ENCODE measurements at places on chromosomes 1 and 21. TPM values are rescaled to one million over a fixed set of nuclear protein-coding genes. Genes with fewer than 3 reads are reported as not detected.

GRCh38 chr21:45998276-45998701 lies 16.7 kb downstream of the COL6A1 start:
- no peak overlapping the region for H3K27ac ChIP-seq
- H3K27me3 ChIP-seq: no peaks in the 10 kb centered on the region
- no peak for DNase-seq
- H3K4me3 ChIP-seq: no peak overlapping the region

GRCh38 chr1:36570478-36571060 lies 87.9 kb upstream of the CSF3R start:
- no peak overlapping the region for H3K27ac ChIP-seq
- no peaks in the 10 kb centered on the region for H3K36me3 ChIP-seq
- no peak for DNase-seq

DNA sequence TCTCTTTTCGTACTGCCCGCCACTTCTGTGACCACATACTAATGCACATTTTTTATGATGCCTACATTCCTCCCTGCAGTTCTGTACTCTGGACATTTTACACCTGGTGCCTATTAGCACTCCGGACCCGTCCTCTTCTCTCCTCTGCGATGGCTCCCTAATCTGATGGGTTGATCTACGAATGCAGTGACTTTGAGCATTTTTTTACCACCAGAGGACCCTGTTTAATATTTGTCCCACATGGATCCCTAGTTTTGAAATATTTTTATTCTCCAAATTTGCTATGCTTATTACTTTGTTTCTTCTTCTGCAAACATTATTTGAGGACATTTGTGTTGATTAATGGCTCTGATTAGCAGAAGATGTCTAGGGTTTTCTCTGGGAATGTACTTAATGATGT lies 5.2 kb downstream of the PPFIA4 start:
- no peaks in the 10 kb centered on the region for H3K36me3 ChIP-seq
- H3K4me1 ChIP-seq: peaks cover 21% of the 10 kb centered on the region
- no peak overlapping the region for H3K4me3 ChIP-seq
- no peak for DNase-seq

- no peak for DNase-seq
- H3K4me3 ChIP-seq: no peak overlapping the region
- no peaks in the 10 kb centered on the region for H3K36me3 ChIP-seq
- H3K4me1 ChIP-seq: peaks cover 15% of the 10 kb centered on the region
- no peak overlapping the region for H3K27ac ChIP-seq
Measured at GRCh38 chr1:11704691-11705475, 13.4 kb downstream of the DRAXIN start.

GRCh38 chr1:152917794-152918193 lies 9.4 kb downstream of the IVL start:
- H3K4me3 ChIP-seq: no peak overlapping the region
- no peaks in the 10 kb centered on the region for H3K36me3 ChIP-seq
- H3K4me1 ChIP-seq: no peaks in the 10 kb centered on the region
- H3K27me3 ChIP-seq: no peaks in the 10 kb centered on the region
- no peak overlapping the region for H3K27ac ChIP-seq
- peak; percentile 11 for DNase-seq

GRCh38 chr1:97071173-97071572 lies 349.6 kb downstream of the PTBP2 start:
- H3K4me3 ChIP-seq: no peak overlapping the region
- peaks cover 10% of the 10 kb centered on the region for H3K4me1 ChIP-seq
- H3K27ac ChIP-seq: no peak overlapping the region

GRCh38 chr1:15687446-15687845 lies 3.3 kb downstream of the PLEKHM2 start:
- peaks cover 9% of the 10 kb centered on the region for H3K4me1 ChIP-seq
- H3K27ac ChIP-seq: no peak overlapping the region
- no peak for DNase-seq
- no peaks in the 10 kb centered on the region for H3K27me3 ChIP-seq
- H3K4me3 ChIP-seq: no peak overlapping the region
- peaks cover 5% of the 10 kb centered on the region for H3K36me3 ChIP-seq

DNA sequence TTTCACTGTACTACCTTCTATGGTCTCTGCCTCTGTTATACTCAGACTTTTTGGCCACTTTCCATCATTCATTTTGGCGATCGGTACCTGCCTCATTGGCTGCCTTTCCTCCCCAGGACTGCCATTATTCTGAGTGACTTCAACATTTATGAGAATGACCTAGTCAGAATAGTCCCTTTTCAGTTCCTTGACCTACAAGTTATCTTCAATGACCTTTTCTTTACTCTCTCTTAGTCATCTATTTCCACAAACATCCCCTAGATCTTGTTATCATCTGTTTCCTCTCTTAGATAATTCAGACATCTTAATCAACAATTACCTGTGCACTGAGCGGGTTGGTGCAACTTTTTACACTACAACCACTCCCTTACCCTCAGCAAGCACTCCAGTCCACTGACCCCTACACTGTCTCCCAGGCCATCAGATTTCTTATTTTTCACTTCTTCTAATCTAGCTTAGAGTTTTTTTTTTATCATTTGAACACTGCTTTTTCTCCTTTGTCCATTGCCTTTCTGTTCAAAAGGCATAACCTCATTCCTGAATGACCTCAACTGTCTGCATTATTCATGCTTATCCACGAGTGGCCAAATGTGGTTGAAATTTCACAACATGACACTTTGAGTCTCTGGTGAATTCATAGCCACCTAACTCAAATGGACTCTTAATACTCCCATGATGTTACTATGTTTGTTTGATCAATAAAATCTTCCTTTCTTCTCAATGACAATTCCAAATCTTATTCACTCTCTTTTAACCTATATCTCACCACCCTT lies 112.7 kb downstream of the HMCN1 start:
- no peaks in the 10 kb centered on the region for H3K36me3 ChIP-seq

- no peak overlapping the region for H3K27ac ChIP-seq
- DNase-seq: no peak
- H3K27me3 ChIP-seq: 0 out of 2 replicates have a peak, but pooled peaks cover 3% of the 10 kb centered on the region
Measured at GRCh38 chr1:18319099-18319498, 161.6 kb upstream of the KLHDC7A start.

GRCh38 chr1:41874151-41874719 lies 44.5 kb downstream of the HIVEP3 start:
- H3K4me3 ChIP-seq: no peak overlapping the region
- H3K27me3 ChIP-seq: no peaks in the 10 kb centered on the region
- peaks cover 14% of the 10 kb centered on the region for H3K4me1 ChIP-seq
- DNase-seq: no peak
- H3K27ac ChIP-seq: no peak overlapping the region

DNA sequence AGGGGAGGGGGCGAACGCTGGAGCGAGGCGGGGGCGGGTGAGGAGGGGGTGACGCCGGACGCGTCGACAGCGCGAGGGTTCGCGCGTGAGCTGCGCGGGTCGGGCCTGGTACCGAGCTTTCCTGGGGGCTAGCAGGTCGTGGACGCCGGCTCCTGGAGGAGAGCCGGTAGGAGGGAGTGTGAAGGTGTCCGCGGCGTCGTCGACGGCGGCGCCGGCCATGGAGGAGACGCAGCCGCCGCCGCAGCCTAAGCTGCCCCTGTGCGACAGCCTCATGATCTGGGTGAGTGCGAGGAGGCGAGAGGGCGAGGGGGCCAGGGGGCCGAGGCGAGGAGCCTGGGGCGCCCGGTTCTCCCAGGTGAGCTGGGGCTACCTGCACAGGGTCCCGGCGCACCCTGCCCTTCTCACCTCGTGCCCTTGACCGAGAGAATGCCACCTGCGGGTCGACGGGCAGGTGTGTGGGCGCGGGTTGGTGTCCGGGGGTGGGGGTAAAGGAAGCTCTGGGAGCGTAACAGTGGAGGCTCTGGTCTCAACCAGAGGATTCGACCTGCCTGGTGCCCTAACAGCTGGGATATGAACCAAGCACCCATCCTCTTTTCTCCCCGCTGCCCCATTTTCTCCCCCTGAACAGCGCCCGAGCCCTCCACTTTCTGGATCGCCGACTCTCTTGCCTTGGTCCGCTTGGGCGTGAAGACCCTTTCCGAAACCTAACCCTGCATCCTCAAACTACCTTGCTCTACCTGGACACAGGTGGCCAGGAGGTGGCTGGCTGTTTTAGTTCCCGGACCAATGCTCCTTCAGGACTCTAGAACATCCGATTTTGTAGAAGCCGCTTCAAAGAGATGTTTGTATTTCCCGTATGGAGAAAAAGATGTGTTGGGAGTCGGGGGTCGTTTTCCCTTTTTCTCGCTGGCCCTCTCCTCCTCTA lies at the start of gene HOOK1:
HOOK1 (plus strand) TSS at position 49 of the 925 bp plus-strand sequence; CDS start at position 218, 169 bp downstream.
- DNase-seq: no peak
- no peak within 1 kb of the TSS for H3K27ac ChIP-seq
- no peaks in the 10 kb centered on the region for H3K36me3 ChIP-seq
- no peak within 1 kb of the TSS for H3K4me3 ChIP-seq
- H3K27me3 ChIP-seq: no peaks in the 10 kb centered on the region

DNA sequence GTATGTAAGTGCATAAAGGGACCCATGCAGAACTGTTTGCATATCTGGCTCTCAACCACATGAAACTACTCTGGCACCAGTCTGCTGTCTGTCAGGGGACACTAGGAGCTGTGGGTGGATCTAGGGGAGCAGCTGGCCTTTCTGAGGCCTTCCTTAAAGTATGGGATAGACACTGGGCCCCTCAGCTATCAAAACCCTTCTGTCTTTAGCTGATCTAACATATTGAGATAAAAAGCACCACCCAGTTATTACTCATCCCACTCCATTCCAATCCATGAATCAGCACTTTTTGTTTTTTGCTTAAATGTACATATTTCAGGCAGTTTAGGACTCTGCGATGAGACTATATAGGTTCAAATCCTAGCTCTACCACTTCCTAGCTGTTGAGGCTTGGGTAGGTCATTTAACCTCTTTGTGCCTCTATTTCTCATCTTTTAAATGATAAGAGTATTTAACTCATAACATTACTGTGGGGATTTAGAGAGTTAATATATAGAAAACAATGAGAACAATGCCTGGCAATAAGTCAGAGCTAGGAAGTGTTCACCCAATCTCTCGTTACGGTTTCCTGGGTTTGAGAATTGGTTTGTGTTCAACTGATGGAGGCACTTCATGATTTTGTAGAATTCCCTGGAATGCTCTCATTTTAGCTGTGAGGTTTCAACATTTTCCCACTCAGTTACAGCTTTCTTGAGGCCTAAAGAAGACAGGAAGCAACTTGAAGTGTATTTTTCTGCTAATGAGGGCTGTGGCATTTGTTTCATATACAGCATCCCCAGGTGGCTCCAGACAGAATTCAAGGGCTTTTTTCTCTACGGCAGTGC lies 68.9 kb downstream of the LRIG2 start:
- H3K27ac ChIP-seq: no peak overlapping the region
- H3K4me1 ChIP-seq: peaks cover 20% of the 10 kb centered on the region
- DNase-seq: no peak
- H3K4me3 ChIP-seq: no peak overlapping the region
- no peaks in the 10 kb centered on the region for H3K36me3 ChIP-seq

DNA sequence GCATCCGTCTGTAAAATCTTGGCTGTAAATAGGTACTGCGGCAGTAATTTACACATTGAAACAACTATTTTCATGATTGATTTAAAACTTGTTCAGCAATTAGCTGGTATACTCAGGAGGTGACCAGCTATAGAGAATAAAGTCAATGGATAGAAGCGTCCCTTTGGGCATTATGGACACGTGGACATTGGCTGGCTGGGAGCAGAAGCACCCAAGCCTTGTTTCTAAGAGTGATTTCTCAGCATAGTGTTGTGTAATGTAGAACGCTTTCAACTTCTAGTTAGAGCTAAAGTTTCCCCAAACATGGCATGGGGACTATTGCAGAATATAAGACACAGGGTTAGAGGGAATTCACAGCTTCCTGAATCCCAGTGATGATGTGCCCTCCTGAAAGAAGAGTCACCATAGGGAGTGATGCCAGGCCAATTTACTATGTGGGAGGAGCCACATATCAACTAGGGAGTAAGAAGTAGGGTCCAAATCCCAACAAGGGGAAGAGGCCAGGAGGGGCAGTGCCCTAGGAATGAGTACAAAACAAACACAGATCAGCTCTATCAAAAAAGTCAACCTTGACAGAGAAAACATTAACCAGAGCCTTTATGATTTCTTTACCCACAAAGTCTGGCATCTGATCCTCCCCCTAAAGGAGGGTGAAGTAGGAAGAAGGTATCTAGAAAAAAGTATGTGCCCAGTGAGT lies 92.7 kb downstream of the SUSD4 start:
- no peak for DNase-seq
- no peak overlapping the region for H3K27ac ChIP-seq
- no peak overlapping the region for H3K4me3 ChIP-seq
- no peaks in the 10 kb centered on the region for H3K4me1 ChIP-seq
- H3K27me3 ChIP-seq: no peaks in the 10 kb centered on the region

TNFSF18 gene
- not detected for total RNA-seq

EFNA1 gene
- total RNA-seq: 2.2 TPM

GSTM5 gene
- 0.02 TPM for total RNA-seq

TTLL7 gene
- total RNA-seq: 25.2 TPM

FMO1 gene
- total RNA-seq: not detected

DIO1 gene
- total RNA-seq: not detected

Data from SJCRH30 (cell line).